Left colon (tissue), 2 donors: ENCODE measurements at places on chromosomes 7 and 10.

DNA sequence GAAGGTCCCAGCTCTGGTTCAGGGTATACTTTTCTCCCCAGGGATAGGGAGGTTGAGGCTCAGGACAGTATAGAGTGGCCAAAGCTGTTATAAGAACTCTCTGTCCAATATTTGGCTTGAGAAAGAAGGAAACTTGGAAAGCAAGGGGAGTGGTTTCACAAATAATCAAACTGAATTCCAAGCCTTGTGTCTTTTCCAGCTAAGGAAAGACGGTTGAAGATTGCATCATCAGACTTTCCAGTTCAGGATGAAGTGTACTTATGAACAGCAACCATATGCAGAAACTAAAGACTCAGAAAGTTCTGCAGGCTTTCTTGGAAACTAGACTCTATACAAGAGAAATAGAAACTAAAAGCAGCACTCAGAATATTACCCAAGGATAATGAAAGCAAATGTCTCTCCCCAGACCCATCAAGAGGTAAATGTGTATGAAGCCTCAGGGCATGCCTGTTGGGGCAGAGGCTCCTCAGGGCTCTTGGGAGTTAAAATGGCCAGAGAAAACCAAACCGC lies 46.4 kb downstream of the RAMP3 start:
- no peak for DNase-seq

GRCh38 chr10:38093816-38094157 lies 350 bp upstream of the ZNF37A start:
- no peak for DNase-seq

DNA sequence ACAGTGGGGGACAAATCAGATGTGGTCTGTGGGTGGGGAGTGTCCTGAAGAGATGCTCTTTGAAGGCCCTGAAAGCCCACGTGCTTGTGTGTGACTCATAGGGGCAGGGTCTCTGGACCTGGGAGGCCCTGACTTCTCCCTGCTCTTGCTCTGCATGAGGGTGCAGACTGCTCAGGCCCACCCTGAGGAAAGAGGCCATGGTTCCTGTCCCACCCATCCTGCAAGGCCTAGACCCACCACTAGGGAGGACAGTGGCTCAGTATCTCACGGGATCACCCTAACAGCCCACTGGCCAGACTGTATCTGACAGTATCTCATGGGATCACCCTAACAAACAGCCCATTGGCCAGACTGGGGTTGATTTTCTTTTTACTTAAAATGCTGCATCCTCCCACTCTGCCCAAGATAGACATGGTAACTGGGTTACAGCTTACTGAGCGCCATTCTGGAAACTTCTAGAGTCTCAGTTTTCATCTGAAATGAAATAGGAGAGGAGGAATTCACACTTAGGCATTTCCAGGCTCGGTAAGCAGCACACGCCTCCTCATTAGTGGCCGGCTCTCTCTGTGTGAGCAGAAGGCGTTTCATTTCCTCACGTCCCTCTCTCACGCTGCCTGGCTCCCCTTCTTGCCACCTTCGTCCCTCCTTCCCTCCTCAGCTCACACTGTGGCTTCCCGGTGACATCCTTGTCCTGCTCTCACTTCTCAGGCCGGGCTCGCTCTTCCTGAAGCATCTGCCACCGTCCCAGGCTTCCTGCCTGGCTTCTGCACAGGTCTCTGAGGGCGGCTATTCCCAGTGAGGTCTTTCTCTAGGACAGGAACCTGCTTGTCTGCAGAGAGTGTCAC lies 242.6 kb downstream of the GLRX3 start:
- DNase-seq, result no peak

GRCh38 chr10:103870516-103870915 lies 15.1 kb upstream of the SH3PXD2A start:
- DNase-seq, result no peak

GRCh38 chr10:88598055-88598454 lies 11.5 kb downstream of the LIPJ start:
- DNase-seq, result no peak

DNA sequence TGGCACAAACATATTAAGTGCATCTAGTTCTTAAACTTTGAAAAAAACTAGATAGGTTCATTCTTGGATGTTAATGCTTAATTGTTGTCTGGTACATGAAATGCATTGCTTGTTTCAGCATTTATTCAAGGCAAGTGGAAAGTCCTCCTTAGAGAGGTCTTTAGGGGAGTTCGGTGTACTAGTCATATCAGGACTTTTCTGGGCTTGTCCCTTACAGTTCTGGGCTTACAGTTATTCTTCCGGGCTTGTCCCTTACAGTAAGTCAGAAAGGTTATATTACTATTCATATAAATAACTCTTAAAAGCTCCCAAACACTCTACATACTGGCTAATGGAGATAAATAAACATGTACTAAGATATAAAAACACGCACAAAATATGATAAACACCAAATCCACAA lies 61.6 kb upstream of the MRLN start:
- DNase-seq, result no peak

GRCh38 chr10:78921895-78922294 lies 146.9 kb upstream of the ZMIZ1 start:
- DNase-seq, result no peak

- no peak for DNase-seq
Measured at GRCh38 chr7:148116195-148116594, 474.4 kb upstream of the C7orf33 start.

DNA sequence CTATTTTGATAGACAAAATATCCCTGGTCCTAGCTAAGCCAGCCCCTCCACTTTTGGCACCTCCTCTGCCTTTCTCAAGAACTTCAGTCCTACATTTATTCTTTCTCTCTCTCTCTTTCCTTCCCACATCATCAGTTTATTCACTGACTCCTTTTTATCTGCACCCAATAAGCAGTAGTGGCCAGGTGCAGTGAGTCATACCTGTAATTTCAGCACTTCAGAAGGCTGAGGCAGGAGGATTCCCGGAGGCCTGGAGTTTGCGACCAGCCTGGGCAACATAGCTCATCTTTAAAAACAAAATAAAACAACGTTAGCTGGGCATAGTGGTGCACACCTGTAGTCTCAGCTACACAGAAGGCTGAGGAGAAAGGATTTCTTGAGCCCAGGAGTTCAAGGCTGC lies 19.4 kb upstream of the NRP1 start:
- DNase-seq, result no peak

DNA sequence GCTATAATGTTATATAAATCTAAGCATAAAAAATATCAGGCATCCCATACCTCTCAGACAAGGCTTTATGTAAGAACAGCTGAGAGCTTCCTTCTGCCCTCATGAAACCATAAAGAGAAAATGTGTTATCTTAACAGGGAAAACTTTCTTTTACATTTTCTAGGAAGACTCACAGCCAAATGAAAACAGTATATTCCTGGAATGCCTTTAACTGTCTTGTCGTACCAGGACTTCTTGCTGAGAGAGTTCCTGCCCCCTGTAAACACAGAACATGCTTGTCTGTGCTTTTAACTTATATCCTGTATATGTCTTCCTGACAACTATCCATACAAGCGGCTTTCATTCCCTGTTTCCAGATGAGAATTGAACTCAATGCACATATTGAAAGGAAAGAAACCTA lies 64.8 kb upstream of the AHR start:
- DNase-seq, result no peak

- no peak for DNase-seq
Measured at GRCh38 chr10:117214401-117214800, 17.1 kb downstream of the KCNK18 start.

GRCh38 chr7:36726806-36727503 lies 2.7 kb upstream of the AOAH start:
- no peak for DNase-seq

GRCh38 chr10:19904202-19904661 lies 88.0 kb downstream of the PLXDC2 start:
- DNase-seq, result no peak

- DNase-seq, result no peak
Measured at GRCh38 chr10:5502061-5502521, 2.7 kb upstream of the CALML5 start.

DNA sequence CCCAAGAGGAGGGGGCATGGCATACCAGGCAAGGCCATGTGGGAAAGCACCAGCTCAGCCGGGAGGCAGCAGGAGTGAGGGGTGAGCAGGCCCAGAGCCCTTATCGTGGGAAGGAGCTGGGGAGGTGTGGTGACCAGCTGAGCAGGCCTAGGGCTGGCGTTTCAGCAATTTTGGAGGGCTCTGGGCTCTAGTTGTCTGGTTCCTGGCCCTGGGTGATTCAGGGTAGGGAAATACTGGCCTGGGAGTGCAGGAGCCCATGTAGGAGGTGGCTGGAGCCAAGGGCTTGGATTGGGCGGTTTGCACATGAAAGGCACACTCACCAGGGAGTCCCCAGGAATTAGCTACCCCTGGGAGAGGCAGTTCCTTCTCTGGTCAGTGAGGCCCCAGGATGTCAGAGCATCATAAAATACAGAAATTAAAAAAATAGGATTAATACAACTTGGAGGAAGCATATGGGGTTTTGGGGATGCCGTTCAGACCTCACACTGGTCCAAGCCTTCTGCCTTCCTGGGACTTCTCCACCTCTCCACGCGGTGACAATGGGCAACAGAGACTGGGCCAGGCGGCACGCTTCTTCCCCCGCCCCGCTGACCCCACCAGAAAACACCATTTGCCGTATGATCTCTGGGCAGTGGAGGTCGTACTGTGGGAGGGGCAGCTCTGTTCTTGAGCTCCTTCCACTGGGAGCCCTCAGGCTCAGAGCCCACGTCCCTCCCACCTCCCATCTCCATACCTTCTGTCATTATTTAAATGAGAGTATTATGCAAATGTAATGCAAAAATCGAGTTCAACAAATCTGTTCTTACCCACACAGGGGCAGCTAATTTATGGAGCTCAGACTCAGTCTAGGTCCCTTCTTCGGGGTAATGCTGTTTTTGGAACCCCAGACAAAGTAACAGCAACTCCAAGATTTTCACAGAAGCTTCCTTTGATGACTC lies 133.0 kb upstream of the FAM20C start:
- no peak for DNase-seq

- DNase-seq, result peak; percentile 13
Measured at GRCh38 chr7:150399421-150400007, 20.4 kb downstream of the ZNF775 start.

GRCh38 chr7:108805808-108806397 lies 236.2 kb downstream of the DNAJB9 start:
- DNase-seq, result no peak

DNA sequence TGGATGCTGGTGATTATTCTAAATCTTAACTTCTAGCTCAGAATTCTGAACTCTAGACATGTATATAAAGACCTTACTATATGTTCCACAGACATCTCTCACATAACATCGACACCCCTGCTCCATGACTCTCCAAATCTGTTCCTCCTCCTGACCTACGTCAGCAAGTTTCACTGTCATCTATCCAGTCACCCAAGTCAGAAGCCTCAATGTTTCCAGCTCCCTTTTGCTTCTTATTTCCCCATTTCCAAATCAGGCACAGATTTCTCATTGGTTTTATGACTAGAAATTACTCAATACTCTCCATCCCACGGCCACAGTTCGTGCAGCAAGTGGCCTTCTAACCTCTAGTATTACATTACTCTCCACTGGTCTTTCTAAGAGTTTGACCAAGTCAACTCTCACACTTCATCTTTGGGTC lies 28.5 kb downstream of the EPC1 start:
- DNase-seq, result no peak

DNA sequence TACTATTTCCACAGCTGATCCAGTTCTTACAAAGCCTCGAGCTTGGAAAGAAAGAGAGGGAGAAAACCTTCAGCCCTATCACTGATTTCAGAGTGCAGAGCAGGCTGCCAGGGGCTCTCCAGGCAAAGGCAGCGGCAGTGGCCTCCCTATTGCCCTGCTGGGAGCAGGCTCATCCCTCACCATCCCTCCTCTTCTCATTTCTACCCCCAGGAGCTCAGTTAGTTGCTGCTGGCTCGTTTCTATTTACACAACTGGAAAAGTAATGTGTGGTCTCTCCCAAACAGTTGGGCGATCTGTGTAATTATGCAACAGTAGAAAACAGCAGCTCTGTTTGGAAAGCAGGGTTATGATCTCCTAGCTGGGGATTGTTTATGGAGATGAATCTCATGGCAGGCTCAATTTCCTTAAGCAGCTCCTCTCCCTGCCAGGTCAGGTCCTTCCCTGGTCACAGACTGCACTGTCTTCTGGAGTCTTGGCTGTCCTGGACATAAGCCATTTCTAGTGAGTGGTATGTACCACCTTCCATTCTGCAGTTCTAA lies 28.7 kb upstream of the TNS3 start:
- DNase-seq, result no peak

- DNase-seq, result no peak
Measured at GRCh38 chr7:55260171-55260570, 105.0 kb upstream of the LANCL2 start.

GRCh38 chr7:1978656-1979590 lies 253.8 kb downstream of the MAD1L1 start:
- no peak for DNase-seq

GRCh38 chr7:110808361-110808760 lies 282.6 kb upstream of the LRRN3 start:
- DNase-seq, result no peak

DNA sequence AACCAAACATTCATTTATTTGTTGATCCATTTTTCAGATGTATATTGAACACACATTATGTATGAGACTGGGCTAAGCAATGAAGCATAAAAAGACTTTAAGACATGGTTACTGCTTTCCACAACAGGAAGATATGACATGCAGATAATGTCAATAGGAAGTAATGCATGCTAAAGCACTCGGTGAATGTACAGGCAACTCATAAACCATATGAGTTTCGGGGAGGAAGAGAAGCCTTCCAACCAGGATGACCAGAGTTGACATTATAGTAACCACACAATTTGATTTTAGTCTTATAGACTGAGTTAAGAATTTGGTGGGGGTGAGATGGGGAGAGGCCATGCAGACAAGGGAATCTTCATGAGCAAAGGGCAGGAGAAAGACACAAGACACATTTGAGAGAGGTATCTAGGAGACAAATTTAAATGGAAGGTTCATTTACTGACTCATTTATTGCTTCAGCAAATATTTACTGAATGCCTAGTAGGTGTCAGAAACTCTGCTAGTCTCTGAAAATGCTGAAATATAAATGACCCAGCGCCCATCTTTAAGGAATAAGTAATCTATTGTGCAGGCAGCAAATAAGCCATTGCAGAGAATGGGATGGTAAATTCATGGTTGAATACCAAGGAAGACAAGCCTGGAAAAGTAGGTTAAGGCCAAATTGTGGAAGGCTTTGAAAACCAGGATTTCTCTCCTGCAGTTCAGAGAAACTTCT lies 19.0 kb upstream of the SLK start:
- DNase-seq, result no peak

DNA sequence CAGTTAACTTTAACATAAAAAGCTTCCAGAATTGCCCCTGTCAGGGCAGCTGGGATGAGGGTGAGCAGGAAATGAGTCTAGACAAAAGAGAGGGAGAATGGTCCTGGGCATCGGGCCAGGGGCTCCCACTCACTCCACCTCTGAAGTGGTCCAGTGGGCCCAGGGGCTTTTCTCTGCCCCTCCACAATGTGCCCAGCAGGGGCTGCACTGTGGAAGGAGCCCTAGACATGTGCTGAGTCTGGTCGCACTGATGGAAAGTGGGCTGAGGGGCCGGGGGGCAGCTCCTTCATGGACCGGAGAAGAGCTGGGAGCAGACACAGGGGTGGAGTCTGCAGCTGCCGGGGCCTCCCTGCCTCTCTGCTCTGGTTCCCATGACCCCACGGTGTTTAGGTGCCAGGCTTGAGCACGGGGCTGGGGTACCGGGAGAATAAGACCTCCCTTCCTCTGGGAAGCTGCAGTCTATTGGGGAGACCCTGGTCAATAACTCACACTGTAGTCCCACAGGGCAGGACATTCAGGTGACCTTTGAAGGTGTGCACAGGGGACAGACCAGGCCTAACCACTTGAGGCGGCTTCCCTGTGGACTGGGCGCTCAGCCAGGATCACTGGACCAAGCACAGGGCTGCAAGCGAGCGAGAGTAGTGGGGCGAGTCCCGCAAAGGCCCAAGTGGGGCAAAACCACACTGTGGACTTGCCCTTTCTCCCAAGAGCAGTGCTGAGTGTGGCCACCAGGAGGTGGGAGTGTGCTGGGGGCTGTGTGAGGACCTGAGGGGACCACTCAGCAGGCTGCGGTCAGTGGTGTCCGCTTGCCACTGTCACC lies 6.1 kb downstream of the ADCY1 start:
- no peak for DNase-seq
